Fibroblast of skin of back (primary cell): ENCODE measurements at places on chromosomes 5 and 9.
A peak's percentile ranks its signal among the peaks of the same experiment; 100 is the strongest.

DNA sequence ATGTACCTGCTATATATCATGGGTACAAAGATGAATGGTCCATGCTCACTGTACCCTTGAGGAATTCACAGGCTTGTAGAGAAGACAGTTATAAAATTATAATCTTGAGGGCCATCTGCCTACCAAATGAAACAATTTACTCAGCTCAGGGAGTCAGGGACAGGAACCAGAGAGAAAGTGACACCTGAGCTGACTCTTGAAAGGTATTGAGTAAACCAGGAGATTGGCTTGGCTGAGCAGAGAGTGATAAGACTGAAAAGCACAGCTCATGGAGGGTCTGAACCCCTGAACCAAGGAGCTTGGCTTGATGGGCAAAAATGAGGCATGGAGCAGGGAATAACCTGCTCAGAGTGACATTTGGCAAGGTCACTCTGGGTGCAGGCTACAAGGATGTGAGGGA lies 147.3 kb downstream of the FAM114A2 start:
- DNase-seq: no peak

GRCh38 chr9:131590449-131590848 lies 45.1 kb downstream of the PRRT1B start:
- DNase-seq: no peak

DNA sequence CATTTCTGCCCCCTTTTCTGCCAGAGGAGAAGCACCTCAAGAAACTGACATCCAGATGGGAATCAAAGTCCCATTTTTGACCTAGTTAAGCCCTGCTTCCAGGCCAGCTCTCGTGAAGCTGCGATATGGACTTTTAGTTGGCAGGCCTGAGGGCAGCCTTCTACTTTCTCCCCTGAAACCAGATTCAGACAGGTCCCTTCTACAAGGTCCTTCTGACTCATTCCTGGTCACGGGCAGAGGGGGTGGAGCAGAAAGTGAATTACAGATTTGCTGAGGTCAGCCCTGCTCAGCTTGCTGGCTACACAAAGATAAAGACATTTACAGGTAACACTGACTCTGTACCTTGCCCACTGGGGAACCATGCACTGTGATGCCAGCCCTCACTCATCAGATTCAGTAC lies 52.8 kb upstream of the TUT7 start:
- peak; percentile 47 for DNase-seq

DNA sequence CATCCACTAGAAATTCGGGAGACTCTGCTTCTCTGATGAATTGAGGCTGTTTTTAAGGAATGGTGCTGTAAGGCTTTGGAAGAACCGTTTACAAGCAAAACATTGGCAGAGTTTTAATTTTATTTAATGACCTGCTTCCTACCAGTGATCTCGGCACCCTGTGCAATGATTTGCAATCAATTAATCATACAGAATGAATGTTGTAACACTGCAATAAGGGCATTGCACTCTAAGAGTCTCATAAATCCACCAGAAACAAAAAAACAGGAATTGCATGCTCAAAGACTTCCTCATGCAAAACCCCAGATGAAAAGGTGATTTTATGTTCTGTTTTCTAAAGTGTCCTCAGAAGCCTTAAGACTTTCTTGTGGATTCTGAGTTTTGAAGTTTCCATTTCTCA lies 295.7 kb downstream of the ARHGEF28 start:
- DNase-seq: no peak

DNA sequence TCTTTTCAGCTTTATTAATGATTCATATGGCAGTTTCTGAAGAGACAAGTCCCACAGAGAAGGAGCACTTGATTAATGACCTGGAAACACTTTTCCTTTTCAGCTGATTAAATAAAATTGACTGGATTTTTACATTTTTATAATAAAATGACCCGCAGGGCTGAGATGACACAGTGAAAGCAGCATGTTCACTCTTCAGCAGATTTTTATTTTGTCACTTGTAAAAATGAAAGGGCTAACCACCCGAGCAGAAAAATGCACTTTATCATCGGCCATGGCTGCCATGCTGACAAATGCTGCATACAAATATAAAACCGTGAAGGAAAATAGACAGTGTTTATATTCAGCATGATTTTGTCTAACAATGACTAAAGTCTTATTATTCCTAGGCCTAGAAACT lies 321.6 kb upstream of the ITGA1 start:
- no peak for DNase-seq

- DNase-seq: peak; percentile 11
Measured at GRCh38 chr5:64939772-64940510, 171.2 kb downstream of the CWC27 start.

DNA sequence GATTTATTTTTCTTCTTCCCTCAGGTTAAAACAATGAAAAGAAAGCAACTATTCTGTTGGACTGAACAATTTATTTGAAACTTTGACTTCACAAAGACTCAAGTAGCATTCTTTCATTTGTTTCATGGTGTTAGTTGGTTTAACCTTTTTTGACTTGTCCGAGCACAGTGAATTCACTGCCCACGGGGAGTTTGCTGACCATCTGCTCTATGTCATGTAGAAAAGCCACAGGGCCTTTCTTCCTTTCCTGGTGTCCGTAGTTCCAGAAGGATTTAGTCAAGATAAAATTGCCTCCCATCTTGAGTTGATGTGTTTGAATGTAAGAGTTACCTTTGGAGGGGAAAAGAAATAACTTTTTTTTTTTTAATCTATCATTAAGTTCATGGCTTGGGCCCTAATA lies 55.1 kb upstream of the ZNF608 start:
- DNase-seq: no peak

- no peak for DNase-seq
Measured at GRCh38 chr9:113618836-113619490, 155.4 kb downstream of the RGS3 start.
